ENCODE measurements at places on chromosomes 4 and X.

GRCh38 chr4:8393593-8394038 lies 46.9 kb downstream of the ACOX3 start:
- H3K27ac ChIP-seq = peak overlapping the region; percentile 72
- peaks cover 11% of the 10 kb centered on the region for H3K4me1 ChIP-seq
- H3K4me3 ChIP-seq = no peak overlapping the region
- H3K27me3 ChIP-seq = no peaks in the 10 kb centered on the region
- peaks cover 33% of the 10 kb centered on the region for H3K36me3 ChIP-seq
- DNase-seq = no peak

- H3K36me3 ChIP-seq = peaks cover 8% of the 10 kb centered on the region
- H3K4me3 ChIP-seq = no peak overlapping the region
- peak overlapping the region; percentile 2 for H3K27ac ChIP-seq
- no peaks in the 10 kb centered on the region for H3K27me3 ChIP-seq
Measured at GRCh38 chr4:125388613-125389012, 73.9 kb downstream of the FAT4 start.

DNA sequence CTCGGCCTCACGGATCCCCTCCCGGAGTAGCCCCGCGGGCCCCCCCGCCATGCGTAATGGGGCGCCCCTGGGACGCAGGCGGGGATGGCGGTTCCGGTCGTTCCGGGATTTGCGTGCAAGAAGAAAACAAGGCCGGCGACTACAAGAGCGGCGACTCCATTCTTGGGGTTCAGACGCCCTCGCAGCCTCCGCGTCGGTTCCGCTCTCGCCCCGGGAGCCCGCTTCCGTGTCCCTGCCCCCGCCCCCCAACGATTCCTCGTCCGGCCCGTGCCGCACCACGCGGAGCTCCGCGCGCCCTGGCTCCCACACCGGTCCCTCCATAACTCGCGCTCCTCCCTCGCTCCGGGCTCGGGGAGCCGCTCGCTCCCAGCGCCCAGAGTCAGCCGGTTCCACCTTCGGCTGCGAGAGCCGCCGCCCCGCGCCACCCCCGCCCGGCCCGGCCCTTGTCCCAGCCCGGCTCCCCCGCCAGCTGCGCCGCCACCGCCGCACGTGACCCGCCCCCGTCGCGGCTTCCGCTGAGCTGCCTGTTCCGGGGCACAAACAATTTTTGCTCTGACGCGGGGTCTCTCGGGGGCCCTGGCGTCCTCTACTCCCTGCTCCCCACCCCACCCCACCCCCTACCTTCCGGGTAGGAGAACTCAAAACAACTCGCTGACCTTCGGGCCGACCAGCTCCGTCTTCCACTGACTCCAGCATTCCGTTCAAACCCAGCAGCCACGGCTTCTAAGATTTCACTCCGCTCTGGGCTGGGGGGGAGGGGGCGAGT lies 78.8 kb upstream of the BCOR start:
- H3K36me3 ChIP-seq = no peaks in the 10 kb centered on the region
- H3K27me3 ChIP-seq = no peaks in the 10 kb centered on the region
- DNase-seq = no peak
- H3K4me3 ChIP-seq = peak overlapping the region; percentile 70
- peaks cover 25% of the 10 kb centered on the region for H3K4me1 ChIP-seq

DNA sequence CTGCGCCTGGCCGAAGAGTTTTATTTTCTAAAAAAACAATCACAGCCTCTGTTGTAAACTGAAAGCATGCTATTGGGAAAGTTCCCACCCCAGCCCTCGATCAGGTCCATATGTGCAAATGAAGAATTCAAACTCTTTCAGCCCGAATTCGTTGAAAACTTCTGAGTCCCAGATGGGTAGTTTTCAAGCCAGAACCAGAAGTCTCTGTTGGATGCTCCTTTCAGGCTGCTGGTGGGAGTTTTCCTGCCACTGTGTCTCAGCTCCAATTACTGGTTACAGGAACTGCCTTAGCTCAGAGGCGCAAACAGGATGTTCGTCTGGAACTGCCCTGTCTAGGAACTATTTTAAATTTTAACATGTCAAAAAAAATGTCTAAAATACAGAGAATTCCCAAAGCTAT lies 9.3 kb upstream of the ALG13 start:
- DNase-seq = no peak
- peaks cover 3% of the 10 kb centered on the region for H3K4me1 ChIP-seq
- no peaks in the 10 kb centered on the region for H3K36me3 ChIP-seq
- no peak overlapping the region for H3K4me3 ChIP-seq
- no peaks in the 10 kb centered on the region for H3K27me3 ChIP-seq
- no peak overlapping the region for H3K27ac ChIP-seq

GRCh38 chr4:6732441-6733357 lies 16.7 kb downstream of the BLOC1S4 start:
- no peaks in the 10 kb centered on the region for H3K27me3 ChIP-seq
- no peak for DNase-seq
- H3K4me3 ChIP-seq = no peak overlapping the region
- H3K4me1 ChIP-seq = peaks cover 2% of the 10 kb centered on the region
- H3K36me3 ChIP-seq = no peaks in the 10 kb centered on the region

- no peak for DNase-seq
- no peak overlapping the region for H3K4me3 ChIP-seq
- H3K4me1 ChIP-seq = peaks cover 1% of the 10 kb centered on the region
- H3K27ac ChIP-seq = no peak overlapping the region
Measured at GRCh38 chrX:2793752-2794151, 35.0 kb upstream of the GYG2 start.

DNA sequence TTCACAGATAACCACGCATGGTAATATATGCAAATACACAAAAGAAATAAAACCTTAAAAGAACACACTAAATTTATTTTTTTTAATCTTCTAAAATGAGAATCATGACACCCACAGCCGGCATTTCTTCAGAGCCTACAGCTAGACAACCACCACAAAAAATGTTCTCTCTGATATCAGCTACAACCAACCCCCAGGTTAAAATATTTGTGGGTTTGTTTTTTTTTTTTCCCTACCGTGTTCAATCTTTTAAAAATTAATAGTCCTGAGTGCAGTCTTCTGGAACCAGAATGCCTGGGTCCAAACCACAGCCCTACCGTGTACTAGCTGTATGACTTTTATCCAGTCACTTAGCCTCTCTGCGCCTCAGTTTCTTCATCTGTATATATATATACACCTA lies 36.0 kb downstream of the MAML3 start:
- no peaks in the 10 kb centered on the region for H3K36me3 ChIP-seq
- DNase-seq = no peak
- no peaks in the 10 kb centered on the region for H3K27me3 ChIP-seq
- no peak overlapping the region for H3K27ac ChIP-seq

GRCh38 chr4:184274286-184274951 lies 56.7 kb upstream of the ENPP6 start:
- H3K4me1 ChIP-seq = no peaks in the 10 kb centered on the region
- H3K36me3 ChIP-seq = peaks cover 5% of the 10 kb centered on the region
- no peak for DNase-seq
- H3K27me3 ChIP-seq = no peaks in the 10 kb centered on the region
- H3K4me3 ChIP-seq = no peak overlapping the region

DNA sequence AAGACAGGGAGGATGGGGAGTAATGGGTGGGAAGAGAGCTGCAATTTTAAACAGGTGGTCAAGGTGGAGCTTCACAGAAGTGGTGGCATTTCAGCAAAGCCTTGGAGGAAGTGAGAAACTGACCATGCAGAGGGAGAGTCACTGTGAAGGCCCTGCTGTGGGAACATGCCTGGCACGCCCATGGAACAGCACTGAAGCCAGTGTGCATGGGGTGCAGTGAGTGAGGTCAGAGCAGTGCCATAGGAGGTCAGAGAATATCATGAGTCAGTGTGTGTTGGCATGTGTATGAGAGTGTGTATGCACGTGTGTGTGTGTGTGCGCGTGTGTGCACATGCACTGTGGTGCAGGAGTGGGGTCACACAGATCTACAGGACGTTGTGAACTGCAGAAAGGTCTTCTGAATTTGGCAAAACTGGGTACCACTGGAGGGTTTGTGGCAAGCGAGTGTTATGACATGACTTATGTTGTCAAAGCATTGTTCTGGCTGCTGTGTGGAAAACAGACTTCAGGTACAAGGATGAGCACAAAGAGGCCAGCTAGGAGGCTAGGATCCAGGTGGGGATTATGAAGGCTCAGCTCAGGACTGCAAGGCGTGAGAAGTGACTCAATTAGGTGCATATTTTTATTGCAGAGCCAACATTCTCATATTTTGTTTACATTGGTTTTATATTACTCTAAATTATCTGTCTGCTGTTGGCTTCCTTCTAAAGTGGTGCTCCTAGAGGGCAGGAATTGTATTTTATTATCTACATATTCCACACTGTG lies 34.0 kb downstream of the ZNF827 start:
- peaks cover 38% of the 10 kb centered on the region for H3K4me1 ChIP-seq
- no peak overlapping the region for H3K4me3 ChIP-seq
- H3K27me3 ChIP-seq = no peaks in the 10 kb centered on the region
- H3K36me3 ChIP-seq = peaks cover 35% of the 10 kb centered on the region

DNA sequence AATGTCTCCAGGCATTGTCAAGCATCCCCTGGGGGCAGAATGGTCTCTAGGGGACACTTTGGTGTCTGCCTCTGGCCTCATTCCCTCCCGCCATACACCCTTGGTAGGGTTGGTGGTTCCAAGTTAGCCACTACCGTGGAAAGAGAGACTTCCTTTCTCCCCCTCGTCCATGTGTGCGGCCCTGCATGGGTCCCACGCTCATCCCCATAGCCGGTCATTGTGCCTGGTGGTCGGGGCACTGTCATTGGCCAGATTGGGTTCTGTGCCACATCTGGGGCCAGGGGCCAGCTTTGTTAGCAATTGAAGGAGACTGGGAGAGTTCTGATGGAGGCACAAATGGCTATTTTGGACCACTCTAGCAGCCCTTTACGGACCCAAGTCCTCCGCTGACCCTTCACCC lies 17.3 kb downstream of the CLCN4 start:
- peaks cover under 1% of the 10 kb centered on the region for H3K36me3 ChIP-seq
- no peak overlapping the region for H3K4me3 ChIP-seq

DNA sequence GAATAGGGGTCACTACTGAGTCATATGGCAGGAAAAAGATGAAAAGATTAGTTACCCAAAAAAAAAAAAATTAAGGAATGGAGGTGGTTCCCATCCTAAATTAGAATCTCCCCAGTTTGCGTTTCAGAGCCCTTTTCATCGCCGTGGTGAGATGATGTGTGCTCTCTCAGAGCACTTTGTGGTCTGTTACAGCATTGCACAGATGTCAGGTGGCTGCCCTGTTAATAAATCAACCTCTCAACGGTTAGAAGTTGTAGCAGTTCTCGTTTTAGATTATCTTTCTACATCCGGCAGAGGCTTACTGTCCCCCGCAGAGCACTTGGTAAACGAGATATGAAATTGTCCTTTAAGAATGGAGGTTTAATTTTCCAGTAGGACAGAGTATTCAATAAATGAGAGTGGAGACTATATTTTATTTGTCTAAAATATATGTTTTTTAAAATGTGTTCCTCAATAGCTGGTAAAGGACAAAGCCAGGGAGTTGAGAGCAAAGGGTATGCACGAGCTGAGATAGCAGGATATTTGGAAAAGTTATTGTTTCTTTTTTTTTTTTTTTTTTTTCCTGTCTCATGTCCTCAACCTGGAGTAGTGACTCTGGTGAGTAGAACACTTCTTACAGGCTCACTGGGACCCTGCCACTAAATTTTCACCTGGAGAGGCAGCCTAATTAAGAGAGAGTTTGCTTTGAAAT lies 26.9 kb downstream of the AFF1 start:
- H3K4me3 ChIP-seq = no peak overlapping the region
- no peak for DNase-seq
- H3K36me3 ChIP-seq = peaks cover 2% of the 10 kb centered on the region
- H3K27me3 ChIP-seq = no peaks in the 10 kb centered on the region
- no peak overlapping the region for H3K27ac ChIP-seq
- peaks cover 30% of the 10 kb centered on the region for H3K4me1 ChIP-seq

DNA sequence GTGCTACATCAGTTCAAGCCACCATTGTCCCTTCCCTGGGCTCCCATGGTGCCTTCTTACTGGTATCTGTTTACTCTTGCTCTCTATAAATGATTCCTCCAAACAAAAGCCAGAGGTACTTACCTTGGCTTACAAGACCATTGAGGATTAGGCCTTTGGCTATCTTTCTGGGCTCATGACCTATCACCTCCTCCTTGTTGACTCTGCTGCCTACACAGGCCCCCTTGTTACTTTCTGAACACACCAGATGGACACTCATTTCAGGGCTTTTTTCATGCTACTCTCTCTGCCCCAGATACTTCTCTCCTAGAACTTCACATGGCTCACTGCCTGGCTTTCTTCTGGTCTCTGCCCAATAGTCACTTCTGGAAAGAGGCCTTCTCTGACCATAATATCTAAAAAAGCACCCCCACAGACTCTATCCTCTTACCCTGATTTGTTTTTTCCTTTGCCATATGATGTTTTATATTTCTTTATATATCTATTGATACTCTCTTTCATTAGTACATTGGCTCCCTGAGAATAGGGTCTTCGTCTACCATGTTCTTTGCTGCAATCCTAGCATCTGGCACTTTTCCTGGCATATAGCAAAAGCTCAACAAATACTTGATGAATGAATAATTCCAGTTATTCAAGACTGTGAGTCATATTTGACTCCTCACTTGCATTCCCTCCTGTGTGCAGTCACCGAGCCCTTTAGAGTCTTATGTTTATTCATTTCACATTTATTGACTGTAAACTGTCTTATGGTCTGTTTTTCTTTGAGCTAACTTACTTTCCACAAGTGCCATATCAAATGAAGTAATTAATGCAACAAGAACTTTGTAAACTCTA lies 27.1 kb upstream of the TAPT1 start:
- peaks cover 45% of the 10 kb centered on the region for H3K36me3 ChIP-seq
- H3K4me3 ChIP-seq = no peak overlapping the region
- no peak overlapping the region for H3K27ac ChIP-seq
- no peaks in the 10 kb centered on the region for H3K4me1 ChIP-seq

- peaks cover 5% of the 10 kb centered on the region for H3K36me3 ChIP-seq
- H3K4me1 ChIP-seq = peaks cover 33% of the 10 kb centered on the region
- no peak for DNase-seq
Measured at GRCh38 chr4:76494243-76494642, 59.2 kb downstream of the SHROOM3 start.

Data from mesothelial cell of epicardium (in vitro differentiated cells).